ENCODE measurements at places on chromosomes 16 and 17.
A peak's percentile ranks its signal among the peaks of the same experiment; 100 is the strongest.

DNA sequence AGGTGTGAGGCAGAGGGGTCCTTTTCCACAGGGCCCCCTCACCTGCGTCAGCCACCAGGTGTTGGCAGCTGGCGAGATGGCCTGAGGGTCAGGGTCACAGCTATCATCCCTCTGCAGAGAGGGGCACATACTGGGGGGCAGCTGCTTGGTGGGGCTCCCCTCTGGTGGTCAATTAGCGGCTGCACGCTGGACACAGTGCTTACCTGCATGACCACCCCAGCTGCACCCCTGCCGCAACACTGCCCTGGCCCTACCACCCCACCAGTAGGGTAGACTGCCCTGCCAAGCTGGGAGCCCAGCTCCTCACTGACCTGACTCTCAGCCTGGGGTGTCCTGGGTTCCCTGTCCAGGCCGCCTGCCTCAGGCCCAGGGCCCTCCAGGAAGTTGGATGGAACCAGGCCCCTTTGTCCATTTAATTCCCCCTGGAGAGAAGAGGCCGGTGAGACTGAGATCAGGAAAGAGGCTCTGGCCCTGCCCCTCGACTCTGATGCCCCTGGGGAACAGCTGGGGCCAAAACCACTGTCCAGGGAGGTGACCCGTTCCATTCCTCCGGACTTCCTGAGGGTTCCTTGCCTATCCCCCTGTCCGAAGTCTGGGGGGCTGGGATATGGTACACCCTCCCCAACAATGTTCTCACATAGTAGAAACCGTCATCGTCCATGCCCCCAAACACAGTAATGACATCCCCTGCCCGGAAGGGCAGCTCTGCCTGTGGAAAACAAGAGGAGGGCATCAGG, 23.7 kb downstream of the TSPOAP1 start:
- no peak for DNase-seq

- no peak for DNase-seq
These were observed 313.7 kb downstream of the MAF start for GRCh38 chr16:79286646-79287423.

DNA sequence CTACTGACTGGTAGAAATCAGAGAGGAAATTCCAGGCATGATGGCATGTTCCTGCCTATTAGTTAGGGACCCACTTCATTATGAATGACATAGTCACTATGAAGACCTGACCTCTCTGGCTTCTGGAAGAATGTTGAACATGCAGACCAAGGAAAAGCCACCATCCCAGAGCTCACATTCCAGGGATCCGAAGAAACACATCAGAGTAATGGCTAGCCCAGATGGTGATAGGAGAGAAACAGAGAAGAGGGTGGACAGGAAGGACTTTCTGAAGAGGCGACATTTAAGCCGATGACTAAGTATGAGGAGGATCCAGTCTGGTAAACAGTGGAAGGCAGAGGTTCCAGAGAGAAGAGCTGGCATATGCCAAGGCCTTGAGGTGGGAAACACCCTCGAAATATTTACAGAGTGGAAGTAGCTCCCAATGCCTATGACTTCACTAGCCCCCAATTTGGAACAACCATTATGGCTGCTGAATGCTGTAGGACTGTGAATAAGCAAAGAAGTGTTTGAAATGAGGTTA, 216.2 kb downstream of the RBFOX1 start:
- DNase-seq = no peak

GRCh38 chr17:83123896-83124801, 44.7 kb downstream of the METRNL start:
- no peak for DNase-seq

DNA sequence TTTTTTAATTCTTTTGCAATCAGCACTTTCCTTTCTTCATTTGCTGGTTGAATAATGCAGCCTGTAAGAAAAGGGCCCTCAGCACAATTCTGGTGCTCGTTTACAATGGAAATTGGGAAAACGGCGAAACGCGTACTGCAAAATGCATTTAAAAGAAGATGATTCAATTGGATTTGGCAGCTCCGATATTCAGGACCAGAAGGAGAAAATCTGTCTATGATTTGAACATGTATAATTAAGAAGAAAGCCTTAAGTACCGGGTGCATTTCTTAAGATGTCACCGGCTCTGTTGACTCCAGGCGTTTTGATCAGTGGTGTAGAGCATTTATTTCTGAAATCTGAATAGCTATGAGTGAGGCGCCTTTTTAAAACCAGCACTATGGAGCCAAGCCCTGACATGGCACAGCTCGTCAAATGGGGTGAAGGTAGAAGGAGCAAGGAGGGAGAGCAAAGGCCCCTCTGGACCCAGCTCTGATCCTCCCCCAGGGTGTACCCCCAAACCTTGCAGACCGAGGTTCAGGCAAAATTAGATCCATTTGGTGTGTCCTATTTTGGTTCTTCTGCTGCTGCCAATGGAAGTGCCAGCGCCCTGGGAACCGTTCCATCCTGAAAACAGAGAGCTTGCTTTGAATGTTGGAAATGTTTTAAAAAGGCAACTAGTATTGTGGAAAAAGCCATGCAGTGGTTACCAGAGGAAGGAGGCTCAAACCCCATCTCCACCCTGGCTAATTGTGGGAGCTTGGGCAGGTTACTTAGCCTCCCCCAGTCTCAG, 161.4 kb upstream of the RPL38 start:
- DNase-seq = no peak

- peak; percentile 53 for DNase-seq
These were observed 14.5 kb downstream of the GLIS2 start for GRCh38 chr16:4330277-4330874.

DNA sequence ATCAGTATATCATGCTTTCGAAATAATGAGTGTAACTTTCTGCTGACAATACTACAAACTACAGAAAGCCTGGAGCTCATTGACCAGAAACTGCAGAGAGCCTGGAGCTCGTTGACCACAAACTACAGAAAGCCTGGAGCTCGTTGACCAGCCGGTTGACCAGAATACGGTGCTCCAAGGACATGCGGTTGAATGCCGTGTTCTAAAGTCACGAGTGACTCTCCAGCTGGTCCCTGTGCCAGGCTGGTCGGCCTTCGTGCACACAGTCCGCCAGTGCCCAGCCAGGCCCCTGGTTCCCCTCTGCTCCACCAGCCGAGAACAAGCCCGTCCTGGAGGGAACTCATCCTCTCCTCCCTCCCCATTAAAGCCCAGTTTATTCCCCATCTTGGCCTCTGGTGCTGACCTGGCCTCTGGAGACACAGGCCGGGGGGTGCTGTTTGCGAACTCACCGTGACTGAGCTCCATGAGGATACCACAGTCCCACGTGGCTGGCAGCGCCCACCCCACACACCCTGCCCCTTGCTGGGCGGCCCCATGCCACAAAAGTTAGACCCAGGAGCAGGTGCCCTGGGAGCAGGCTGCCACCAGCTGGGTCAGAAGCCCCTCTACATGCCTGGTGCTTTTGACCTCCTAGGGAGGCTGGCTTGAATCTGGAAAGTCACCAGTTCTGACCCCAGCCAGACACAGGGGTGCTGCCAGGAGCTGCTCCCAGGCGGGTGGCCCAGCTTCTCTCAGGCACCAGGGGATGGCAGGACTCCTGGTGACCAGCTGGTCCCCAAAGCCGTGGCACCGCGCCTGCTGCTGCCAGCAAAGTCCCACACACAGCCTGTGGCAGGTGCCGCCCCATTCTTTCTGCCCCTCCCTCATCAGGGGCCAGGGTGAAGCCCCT, 15.5 kb upstream of the CDH15 start:
- no peak for DNase-seq

- DNase-seq = no peak
These were observed 56.9 kb downstream of the WWP2 start for GRCh38 chr16:69818891-69819545.

- DNase-seq = no peak
These were observed 32.0 kb downstream of the GTF3C1 start for GRCh38 chr16:27517664-27518063.

- peak; percentile 45 for DNase-seq
These were observed 3.0 kb upstream of the CHD3 start for GRCh38 chr17:7885367-7886226.

- no peak for DNase-seq
These were observed 1.2 kb upstream of the SLC13A5 start for GRCh38 chr17:6714315-6714874.

GRCh38 chr16:50842013-50842505, 100.2 kb downstream of the CYLD start:
- DNase-seq = no peak

DNA sequence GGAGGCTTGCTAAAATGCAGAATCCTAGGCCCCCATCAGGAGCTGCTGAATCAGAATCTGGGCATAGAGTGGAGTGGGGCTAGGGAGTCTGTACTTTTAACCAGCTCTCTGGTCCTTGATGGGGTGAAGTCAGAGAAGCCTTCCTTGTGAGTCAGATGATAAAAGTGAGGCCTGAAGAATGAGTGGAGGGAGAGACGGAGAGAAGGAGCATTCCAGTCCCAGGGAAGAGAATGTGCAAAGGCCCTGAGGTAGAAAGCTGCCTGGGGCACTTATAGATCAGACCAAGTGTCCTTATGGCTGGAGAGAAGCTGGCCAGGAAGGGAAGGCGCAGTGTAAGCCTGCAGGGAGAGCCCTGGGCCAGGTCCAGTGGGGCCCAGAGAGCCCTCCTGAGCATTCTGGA, 235.1 kb upstream of the NLRP1 start:
- no peak for DNase-seq

GRCh38 chr17:2899906-2900305, 103.7 kb downstream of the RAP1GAP2 start:
- DNase-seq = no peak

GRCh38 chr16:48525201-48526057, 84.6 kb downstream of the N4BP1 start:
- DNase-seq = no peak

- no peak for DNase-seq
These were observed 11.5 kb downstream of the MAP3K3 start for GRCh38 chr17:63633742-63634141.

Measured in stimulated activated CD8-positive, alpha-beta memory T cell treated with anti-CD3 and anti-CD28 coated beads, Interleukin-7, amount 100 ng/mL, for 4 hours (primary cell).